ENCODE measurements at places on chromosomes 7 and 10.

DNA sequence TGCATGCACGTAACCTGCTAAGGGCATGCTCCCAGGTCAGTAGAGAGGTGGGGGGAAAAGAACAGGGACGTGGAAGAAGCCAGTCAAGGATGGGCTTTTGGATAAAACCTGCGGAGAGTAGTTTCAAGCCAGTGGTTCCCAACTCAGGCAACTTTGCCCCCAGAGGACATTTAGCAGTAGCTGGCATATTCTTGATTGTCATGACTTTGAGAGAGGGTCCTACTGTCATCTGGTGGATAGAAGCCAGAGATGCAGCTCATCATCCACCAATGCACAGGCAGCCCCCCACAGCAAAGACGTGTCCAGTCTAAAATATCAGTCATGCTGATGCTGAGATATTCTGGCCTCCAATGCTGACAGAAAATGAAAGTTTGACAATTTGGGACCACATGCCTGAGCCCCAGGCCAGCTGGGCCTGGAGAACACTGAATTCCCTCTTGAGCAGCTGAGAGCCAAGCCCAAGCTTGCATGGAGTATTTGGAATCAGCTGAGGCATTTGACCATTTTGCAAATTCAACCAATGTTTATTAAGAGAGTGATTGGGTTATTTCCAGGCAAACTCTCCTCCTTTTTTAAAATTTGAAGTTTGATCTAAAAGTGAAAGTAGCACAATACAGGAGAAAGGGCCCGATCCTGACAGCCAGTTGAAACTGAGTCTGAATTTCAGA, 110.0 kb upstream of the C7orf33 start:
- no peak for DNase-seq

GRCh38 chr10:27463961-27464360, 40.1 kb upstream of the RAB18 start:
- no peak for DNase-seq

GRCh38 chr7:37916017-37916672, 472 bp downstream of the SFRP4 start:
- peak; percentile 34 for DNase-seq

DNA sequence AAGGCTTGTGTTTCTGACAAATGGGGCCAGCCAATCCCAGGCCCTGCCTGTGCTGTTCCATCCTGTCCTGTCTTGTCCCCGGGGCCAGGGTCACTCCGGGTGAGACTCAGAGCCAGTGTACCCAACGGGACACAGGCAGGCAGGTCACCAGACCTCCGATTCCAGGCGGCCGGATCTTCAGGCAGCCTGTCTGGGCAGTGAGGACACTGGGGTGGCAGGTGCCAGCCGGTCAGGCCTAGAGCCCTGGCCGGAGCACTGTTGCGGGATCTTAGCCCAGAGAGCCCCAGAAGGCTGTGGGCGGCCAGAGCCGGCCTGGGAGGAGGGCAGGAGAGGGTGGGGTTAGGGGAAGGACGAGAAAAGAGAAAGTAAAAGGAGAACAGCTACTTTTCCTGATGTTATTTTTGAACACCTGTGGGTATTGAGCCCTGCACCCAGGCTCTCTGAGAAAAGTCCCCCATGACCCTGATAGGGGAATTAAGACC, 134.3 kb upstream of the TNRC18 start:
- no peak for DNase-seq

GRCh38 chr7:14209896-14210484, 220.5 kb upstream of the ETV1 start:
- DNase-seq, result no peak

DNA sequence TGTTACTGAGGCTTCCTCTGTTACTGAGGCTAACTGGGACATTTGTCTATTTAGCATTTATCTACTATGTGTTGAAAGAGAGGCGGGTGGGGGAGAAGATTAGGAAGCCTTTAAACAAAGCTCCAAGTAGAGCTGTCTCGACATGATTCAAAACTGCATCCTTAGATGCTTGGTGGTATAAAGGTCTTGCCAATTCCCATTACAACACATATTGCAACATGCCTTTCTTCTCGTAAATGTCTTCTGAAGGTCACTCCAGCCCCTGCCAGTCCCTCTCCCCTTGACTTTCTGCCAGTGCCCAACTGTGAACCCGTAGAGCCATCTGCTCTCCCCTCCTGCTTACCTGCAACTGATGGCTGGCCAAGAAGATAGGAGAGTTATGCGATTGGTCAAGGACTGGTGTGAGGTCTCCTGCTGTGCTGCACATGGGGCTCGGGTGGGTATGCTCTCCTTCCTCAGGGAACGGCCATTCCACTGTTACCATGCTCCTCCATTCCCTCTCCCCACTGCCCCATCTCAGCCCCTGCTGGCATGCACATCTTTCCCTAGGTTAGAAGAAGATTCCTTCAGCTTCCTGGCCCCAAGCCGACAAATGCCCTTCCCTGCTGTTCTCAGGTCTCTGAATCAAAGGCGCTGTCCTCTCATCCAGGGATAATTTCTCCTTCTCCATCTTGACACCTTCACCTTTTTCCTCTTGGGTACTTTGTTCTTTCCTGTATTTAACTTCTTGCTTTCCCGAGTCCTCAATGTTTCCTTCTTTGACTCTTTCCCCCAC, 43.6 kb upstream of the ZNF32 start:
- DNase-seq, result no peak

- no peak for DNase-seq
Observed at GRCh38 chr7:97200018-97200417, 82.5 kb downstream of the SDHAF3 start.

DNA sequence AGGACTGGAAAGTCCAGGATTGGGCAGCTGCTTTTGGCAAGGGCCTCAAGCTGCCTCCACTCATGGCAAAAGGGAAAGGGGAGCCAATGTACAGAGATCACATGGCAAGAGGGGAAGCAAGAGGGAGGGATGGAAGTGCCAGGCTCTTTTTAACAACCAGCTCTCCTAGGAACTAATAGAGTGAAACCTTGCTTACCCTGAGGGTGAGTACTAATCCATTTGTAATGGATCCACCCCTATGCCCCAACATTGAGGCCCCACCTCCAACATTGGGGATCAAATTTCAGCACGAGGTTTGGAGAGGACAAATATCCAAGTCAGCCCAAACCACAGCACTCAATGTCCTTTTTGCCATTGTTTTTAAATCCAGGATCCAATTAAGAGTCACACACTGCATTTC, 12.5 kb downstream of the HABP2 start:
- no peak for DNase-seq

DNA sequence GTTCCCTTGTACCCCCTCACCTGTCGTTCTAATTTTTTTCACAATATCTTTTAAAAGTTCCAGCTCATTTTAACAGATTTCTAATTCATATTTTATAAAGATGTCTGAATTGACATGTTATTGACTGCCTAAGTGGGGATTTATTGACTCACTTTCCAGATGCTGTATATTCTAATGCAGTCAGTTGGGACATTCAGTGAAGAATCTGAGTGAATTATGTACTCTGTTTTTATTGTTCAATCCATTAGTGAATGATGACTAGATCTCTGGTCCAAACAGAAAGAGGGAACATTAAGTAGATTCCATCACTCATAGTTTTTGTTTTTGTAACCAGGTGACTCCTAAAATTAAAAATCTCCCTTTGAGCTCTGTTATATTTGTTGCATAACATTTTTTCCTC, 54.3 kb downstream of the LOXL4 start:
- DNase-seq, result no peak

- no peak for DNase-seq
Observed at GRCh38 chr7:117818232-117818631, 55.0 kb downstream of the CTTNBP2 start.

DNA sequence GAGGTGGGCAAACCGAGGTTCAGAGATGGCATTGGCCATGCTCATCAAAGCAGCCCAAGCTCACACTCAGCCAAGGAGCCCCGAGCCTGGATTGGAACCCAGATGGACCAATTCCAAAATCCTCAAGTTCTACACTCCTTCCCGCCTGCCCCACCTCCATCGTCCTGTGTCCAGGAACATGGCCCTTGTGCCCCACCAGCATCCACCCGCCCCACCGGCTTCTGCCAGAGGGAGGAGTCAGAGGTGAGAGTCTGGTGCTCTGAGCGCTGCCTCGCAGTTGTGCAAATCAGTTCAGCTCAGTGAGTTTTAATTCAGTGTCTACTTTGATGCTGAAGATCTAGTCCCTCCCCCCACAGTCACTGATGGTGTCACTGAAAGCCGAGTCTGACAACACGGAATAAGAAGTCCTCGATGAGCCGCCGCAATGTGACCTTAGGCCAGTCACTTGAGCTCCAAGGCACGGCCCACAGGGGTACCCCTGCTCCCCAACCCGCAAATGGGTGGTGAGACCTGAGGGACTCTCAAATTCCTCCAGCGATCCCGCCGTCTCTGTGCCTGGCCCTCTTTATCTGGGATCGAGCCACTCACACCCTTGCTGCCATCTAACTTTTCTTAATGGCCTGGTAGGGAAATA, 26.3 kb downstream of the PRKAG2 start:
- peak; percentile 4 for DNase-seq

DNA sequence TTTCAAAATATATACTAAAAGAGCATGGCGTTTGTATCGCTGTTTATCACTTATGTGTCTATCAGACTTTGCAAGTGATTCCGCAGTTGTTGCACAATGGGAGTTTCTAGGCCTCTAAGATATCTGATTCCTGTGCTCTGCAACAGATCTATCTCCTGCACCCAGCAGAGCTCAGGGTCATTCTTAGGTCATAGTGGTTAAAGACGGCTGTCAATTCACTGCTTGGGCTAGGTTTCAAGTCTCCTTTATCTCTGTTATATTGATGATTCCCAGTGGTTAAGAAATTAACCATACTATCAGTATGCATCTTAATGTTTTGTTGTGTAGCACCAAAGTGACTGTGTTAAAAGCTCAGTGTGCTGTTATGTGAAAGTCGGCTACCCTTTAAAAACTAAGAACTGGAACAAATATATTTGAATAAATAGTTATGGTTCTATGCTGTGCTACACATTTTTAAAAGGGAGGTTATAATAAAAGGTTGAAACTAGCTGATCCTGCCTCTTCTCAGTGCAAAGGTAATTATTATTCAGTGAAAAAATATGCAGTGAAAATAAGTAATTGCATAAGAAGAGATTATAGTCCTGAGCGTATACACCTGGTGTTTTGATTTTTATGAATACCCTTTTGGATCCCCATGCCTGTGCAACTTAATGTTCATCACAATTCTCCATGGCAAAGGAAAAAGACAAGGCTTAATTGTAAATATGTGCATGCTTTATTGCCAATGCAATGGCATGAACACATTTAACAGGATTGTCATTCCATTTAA, 24.0 kb downstream of the HOXA1 start:
- no peak for DNase-seq

- no peak for DNase-seq
Observed at GRCh38 chr10:4733150-4733842, 92.7 kb upstream of the AKR1E2 start.

- DNase-seq, result no peak
Observed at GRCh38 chr7:76375251-76375650, 16.5 kb upstream of the YWHAG start.

GRCh38 chr7:114539575-114539974, 125.0 kb downstream of the FOXP2 start:
- DNase-seq, result peak; percentile 26

DNA sequence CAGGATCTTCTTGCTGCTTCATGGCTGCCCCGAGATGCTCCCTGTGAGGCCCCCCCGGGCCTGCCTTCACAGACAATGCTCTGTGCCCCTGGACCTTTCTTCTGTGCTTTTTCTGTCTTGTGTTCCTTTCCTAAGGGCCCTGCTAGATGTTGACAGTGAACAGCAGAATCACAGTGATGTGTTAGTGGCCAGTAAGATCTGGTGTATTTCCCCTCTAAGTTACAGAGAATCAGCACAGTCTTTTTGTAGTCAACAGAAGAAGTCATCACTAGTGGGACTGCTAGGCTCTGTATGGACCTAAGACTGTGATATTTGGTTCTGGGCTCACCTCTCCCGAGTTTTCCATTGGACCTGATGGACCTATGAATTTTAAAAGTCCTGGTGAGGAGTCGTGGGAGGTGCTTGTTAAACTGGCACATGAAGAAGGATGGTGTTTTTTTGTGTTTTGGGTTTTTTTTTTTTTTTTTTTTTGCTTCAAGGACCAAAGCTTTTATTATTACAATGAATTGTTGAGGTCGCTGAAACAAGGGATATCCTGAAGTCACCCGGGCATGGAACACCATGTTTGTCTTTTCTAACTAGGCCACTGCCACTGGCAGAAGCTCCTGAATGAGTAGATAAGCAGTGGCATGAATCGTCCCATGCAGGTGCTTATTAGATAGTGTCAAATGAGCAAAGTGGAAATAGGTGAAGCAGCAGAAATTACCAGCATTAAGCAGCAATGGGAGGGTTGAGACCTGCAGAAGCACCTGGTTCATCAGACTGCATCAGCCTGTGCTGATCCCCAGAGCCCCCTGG, 194.8 kb downstream of the CELF2 start:
- no peak for DNase-seq

DNA sequence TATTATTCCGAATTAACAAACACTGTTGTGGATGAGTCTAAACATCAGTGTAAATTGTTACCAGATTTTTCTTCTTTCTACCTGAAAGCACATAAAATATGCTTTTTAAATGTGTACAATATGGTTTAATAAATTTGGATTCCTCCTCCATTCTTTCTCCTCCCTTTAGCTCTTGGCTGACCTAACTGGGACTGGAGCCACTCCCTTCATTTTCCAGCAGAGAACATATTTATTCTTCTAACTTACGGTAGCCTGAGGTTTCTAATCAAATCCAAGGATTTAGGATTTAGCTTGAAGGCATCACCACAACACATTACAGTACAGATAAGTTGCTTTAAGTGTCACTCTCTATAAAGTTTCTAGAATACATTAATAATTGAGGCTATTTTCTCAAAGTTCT, 88.2 kb upstream of the SEMA3C start:
- DNase-seq, result no peak

DNA sequence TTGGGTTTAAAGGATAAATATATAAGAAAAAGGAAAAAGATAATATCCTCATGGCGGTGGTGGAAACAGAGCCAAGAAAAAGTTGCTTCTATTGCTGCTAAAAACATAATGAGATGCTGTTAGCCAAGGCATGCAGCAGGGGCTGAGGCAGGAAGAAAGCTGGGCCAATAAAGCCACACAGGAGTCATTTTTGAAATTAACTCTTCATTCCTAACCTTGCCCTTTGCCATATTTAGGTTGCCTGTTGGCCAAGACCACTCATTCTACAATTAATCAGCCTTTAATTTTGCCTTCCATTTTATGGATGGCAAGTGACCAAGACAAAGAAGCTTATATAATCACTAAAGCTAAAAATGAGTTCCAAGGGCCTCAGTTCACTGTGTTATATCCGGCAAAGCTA, 58.2 kb downstream of the ARMH3 start:
- no peak for DNase-seq

GRCh38 chr10:49766484-49766883, 4.4 kb upstream of the OGDHL start:
- no peak for DNase-seq

DNA sequence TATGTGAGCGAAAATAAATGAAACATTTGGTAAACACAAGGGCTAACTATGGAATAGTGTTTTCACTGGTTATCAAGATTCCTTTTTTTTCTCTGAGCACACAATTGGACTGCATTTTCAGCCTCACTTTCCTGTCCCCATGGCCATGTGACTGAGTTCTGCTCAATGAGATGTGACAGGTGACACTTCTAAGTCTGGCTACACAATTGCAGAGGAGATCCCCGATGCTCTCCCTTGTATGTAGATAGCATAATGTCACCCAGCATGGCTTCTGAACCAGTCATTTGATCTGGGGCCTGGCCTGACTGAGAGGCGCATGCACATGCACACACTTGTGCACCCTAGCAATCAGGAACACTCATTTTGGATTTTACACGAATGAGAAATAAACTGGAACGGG, 581.8 kb downstream of the GRID1 start:
- DNase-seq, result no peak
